ENCODE measurements at places on chromosomes 5 and 9.

- DNase-seq: no peak
Observed at GRCh38 chr5:149060325-149060724, 2.5 kb downstream of the SH3TC2 start.

GRCh38 chr5:86865256-86865785 is 247.6 kb downstream of the COX7C start:
- no peak for DNase-seq

- no peak for DNase-seq
Observed at GRCh38 chr5:174723315-174723978, 935 bp upstream of the MSX2 start.

DNA sequence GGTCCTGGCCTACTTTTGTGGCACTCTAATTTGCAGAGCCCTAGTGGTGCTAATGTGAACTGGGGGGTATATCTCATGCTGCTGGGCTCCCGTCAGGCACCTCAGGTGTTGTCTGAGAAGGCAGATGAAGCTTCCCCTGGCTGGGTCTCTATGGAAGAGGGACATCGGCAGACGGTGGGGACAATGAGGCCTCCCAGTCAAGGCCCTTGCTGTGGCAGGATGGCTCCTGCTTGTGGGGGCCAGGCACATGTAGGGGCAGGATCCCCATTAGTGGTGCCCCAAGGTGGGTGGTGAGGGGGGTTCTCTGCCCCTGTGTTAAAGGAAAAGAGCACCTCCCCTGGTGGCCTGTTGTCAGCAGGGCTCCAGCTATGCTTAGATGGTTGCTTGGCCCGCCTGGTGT is 192.8 kb upstream of the S1PR3 start:
- no peak for DNase-seq

- DNase-seq: no peak
Observed at GRCh38 chr5:71893451-71893850, 174.4 kb downstream of the CARTPT start.

DNA sequence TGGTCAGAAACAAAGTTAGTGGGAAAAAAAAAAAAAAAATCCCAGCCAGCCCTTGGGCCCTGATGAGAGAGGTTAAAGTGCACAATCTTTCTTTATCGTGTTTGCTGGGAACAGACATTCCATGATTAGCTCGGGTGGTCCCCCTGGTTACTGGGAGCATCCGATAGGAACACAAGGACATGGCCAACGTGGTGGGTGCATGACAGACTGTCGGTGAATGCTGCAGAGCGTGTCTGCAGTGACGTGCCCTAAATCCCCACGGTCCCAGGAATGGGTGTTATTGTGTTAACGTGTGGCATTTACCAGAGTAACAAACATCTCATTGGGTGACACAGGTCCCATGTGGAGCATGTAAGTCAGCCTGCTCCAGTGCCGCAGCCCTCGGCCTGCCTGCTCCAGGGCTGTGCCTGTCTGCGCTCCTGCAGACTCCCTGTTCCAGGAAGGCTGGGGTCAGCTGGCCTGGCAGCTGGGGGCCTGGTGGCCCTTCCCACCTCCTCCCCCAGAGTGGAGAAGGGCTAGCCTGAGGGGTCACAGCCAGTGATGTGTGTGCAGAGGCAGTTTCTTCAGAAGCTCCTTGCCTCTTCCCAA is 34.3 kb upstream of the TBC1D2 start:
- DNase-seq: no peak

DNA sequence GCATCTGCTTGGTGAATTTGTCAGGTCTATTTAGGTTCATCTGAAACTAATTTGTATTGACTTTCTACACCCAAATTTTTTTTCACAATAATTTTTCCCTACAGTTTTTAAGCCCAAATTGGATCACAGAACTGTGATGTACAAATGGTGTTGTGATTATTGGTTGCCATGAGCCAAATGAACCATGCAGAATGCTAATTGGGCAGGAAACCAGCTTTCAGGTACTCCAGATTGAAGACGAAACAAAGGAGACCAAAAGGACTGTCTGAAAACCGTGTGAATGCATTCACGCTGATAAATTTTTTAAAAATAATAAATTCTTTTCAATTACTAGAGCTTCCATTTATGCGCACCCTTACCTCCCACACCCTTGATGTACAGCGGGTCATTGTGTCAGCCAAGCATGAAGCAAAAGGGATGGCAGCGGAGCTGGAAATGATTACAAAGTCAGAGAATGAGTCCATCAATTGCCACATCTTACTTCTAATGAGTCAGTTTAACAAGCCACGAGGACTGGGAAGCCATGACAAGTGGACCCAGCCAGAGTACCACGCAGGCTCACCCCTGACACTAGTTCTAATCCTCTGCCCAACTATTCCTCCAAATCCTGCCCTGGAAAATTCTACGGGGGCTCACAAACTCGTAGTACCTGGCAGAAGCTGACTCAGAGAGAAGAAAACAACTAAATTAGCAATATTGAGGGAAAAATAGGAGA is 66.5 kb downstream of the SEMA6A start:
- no peak for DNase-seq

DNA sequence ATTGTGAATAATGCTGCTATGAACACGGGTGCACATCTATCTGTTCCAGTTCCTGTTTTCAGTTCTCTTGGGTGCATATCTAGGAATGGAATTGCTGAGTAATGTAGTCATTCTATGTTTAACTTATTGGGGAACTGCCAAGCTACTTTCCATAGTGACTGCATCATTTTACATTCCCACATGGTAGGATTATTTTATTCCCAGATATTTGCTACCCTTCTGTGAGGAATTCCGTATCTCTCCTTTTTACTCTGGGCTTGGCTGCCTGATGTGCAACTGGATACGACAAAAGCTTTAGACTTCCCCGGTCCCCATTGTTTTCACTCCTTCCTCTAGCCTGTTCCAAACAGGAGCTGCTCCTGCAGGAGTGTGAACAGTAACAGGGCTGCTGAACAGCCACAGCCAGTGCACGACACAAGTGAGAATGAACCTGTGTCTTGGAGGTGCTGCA is 7.2 kb downstream of the TAS2R1 start:
- no peak for DNase-seq

DNA sequence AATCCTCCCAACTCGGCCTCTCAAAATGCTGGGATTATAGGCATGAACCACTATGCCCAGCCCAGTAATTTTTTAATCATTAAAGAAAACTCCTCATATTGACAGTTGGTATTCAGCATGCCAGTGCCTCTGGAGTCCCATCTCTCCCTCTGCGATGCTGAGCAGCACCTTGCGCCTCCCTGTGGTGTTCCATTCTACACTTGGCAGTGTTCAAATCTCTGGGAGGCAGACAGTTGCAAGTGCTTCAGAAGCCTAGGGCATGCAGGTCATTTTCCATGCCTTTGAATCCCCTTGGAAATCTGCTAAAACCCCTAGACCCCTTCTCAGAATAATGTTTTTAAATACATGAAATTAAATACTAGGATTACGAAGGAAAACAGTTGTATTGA is 41.3 kb downstream of the GARNL3 start:
- DNase-seq: no peak

DNA sequence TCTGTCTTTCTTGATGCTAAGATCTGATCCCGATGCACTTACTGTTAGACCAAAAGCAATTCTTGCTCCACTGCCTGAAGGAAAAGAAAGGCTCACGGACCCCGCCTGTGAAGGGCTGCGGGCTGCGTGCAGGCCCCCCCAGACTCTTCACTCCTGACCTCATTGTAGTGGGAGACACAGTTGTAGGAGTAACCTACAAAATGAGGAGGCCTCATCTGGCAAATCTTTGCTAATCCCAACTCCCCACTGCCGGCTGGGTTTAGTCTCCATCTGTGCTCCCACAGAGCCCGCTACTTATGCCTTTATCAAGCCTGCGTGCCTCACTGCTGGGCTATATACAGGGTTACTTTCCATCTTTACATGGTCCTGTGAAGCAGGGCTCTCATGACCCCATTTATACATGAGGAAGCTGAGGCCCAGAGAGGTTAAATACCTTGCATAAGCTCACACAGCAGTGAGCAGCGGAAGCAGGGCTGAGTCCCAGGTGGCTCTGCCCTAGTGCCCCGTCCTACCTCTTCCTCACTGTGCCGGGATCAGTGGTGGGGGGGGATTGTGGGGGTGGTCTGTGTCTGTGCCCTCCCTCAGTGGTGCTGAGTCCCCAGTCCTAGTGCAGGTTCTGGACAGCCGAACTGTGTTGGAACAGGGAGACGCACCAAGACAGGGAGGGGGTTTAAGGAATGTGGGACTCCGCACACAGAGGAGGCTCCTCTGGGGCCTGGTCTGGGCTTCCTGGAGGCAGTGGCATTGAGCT is 43.9 kb upstream of the RNF130 start:
- no peak for DNase-seq

DNA sequence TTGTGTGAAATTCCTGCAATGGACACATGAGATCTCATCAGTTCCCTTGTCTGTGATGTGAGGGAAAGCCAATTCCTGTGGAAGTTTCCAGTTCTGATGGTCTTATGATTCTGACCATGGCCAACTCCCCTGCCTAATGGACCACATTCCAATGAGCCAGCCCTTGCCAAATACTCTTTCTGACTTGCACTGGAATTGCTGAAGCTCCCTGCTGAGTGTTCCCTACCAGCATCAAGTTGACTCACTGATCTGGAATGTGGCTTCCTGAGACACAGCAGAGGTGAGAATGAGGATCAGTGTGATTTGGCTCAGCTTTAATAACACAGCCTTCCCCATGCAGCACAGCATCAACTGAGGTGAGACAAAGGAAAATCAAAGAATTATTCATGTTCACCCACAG is 427.8 kb downstream of the KDM4C start:
- no peak for DNase-seq

GRCh38 chr5:176492431-176492830 is 44.2 kb downstream of the FAF2 start:
- DNase-seq: no peak

DNA sequence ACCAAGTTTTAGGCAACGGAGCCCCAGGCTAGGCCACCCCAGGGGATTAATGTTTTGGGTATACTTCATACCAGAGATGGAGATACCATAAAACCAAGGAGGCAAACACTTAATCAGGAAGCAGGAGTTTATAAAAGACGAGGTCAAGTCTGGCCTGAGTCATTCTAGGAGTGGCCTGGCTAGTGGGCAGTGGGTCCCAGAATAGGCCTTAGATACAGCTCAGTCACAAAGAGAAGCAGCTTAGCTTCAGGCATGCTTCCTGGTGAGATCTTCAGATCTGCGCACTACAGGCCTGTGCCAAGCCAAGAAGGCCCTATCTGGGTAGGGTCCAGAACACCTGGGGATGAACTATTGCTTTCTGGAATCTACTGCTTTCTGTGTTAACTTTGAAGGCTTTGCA is 20.6 kb upstream of the NR5A1 start:
- DNase-seq: no peak

DNA sequence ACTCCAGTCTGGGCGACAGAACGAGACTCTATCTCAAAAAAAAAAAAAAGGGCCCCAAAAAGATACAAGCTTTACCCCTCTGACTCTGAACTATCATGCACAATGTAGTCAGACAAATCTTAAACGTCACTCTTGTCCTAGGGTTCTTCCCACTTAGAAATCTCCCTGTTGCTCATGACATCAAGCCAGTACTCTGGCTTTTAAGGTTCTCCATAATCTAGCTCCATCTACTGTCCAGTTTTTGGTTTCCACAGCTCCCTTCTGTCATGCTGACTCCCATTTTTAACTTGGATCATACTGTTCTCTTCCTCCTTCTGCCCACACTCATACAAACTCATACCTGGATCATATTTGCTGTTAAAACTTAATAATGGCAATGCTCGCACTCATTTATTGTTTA is 156.7 kb upstream of the TLX3 start:
- no peak for DNase-seq

GRCh38 chr5:153988510-153988909 is 50.2 kb downstream of the FAM114A2 start:
- no peak for DNase-seq

DNA sequence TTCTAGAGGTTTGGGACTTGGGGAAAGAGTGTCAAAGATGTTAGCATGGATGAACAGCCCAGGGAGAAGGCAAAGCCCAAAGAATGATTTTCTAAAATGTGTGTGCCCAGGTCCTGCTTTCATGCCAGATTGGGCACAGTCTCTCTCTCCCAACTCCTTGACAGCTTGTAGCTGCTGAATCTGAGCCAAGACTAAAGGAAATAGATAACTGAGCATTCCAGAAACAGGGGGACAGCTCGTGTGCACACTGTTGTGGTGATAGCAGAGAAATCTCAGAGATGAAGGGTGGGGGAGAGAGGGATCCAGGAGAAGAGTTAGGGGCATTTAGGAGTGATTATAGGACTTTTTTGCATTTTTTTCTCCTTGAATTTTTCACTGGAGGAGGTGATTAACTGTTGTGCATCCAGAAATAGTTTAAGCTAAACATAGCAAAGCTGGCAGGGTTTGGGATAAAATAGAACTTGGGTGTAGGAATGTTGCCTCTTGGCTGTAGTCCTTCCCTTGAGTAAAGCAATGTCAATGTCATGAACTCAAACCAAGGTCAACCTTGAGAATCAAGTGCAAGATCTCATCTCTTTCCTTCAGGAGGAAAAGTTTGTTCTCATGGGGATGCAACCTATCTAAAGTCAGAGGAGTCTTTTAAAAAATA is 245.9 kb downstream of the SH3GL2 start:
- no peak for DNase-seq

DNA sequence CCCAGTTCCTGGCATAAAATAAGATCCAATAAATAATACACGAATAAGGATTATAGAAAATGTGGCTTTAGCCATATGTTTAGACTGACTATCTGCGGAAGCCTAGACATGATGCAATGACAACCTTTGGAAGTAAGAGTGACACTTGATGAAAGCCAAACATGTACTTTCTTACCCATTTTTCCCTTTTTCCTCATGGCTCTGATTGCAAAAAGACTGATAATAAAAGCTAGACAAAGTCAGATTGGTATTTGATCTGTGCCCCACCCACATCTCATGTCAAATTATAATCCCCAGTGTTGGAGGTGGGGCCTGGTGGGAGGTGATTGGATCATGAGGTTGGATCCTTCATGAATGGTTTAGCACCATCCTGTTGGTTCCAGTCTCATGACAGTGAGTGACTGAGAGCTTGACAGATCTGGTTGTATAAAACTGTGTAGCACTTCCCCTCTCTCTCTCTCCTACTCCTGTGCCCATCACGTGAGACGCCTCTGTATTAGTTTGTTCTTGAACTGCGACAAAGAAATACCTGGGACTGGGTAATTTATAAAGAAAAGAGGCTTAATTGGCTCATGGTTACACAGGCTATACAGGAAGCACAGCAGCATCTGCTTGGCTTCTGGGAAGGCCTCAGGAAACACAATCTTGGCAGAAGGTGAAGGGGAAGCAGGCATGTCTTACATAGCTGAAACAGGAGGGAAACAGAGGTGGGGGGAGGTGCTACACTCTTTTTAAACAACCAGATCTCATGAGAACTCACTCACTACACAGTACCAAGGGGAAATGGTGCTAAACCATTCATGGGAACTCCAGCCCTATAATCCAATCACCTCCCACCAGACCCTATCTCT is 243.4 kb upstream of the PIK3R1 start:
- no peak for DNase-seq

Data from caudate nucleus (tissue), 63 donors.